ENCODE measurements at places on chromosomes 11 and 22.

- DNase-seq = peak; percentile 3
Measured at GRCh38 chr11:1162491-1163311, 4.9 kb downstream of the MUC5AC start.

- peak; percentile 62 for DNase-seq
Measured at GRCh38 chr22:31286360-31287255, 5.7 kb downstream of the PIK3IP1 start.

DNA sequence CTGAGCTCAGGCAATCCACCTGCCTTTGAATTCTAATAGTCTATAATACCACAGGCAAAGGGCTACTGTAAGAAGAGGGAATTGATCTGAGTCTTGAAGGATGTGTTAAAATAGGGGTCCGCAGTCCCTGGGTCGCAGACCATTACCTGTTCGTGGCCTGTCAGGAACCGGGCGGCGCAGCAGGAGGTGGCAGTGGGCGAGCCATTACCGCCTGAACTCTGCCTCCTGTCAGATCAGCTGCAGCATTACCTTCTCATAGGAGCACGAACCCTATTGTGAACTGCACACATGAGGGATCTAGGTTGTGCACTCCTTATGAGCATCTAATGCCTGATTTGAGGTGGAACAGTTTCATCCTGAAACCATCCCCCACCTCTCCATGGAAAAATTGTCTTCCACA lies 11.5 kb upstream of the TMEM123 start:
- no peak for DNase-seq

GRCh38 chr11:110972640-110973039 lies 260.4 kb upstream of the ARHGAP20 start:
- DNase-seq = no peak

Data from B cell (primary cell).